SK-N-SH (cell line): ENCODE measurements at places on chromosomes 2 and 18. TPM values are rescaled to one million over a fixed set of nuclear protein-coding genes. Genes with fewer than 3 reads are reported as not detected.

Gene MC2R
- not detected in 2 replicates for polyA plus RNA-seq

GRCh38 chr2:226678422-226678821 is 121.2 kb downstream of the IRS1 start:
- H3K27ac ChIP-seq: no peak overlapping the region
- peak; percentile 12 for DNase-seq
- no peaks in the 10 kb centered on the region for H3K36me3 ChIP-seq
- no peaks in the 10 kb centered on the region for H3K27me3 ChIP-seq

GRCh38 chr2:23602116-23602515 is 217.1 kb downstream of the KLHL29 start:
- peaks cover 12% of the 10 kb centered on the region for H3K4me1 ChIP-seq
- H3K27me3 ChIP-seq: no peaks in the 10 kb centered on the region
- H3K36me3 ChIP-seq: no peaks in the 10 kb centered on the region
- DNase-seq: no peak
- no peak overlapping the region for H3K4me3 ChIP-seq
- peak overlapping the region; percentile 84 for H3K27ac ChIP-seq

- DNase-seq: no peak
- no peak overlapping the region for H3K27ac ChIP-seq
- H3K27me3 ChIP-seq: no peaks in the 10 kb centered on the region; the same call in 1 of the 2 replicates
- no peaks in the 10 kb centered on the region for H3K4me1 ChIP-seq
These were observed 15.6 kb upstream of the MC2R start for GRCh38 chr18:13930964-13931363.
